Activated naive CD4-positive, alpha-beta T cell treated with anti-CD3 and anti-CD28 coated beads for 36 hours (primary cell): ENCODE measurements at places on chromosomes 5 and 9.
A peak's percentile ranks its signal among the peaks of the same experiment; 100 is the strongest.

GRCh38 chr5:45038366-45038987, 229.7 kb downstream of the MRPS30 start:
- no peak for DNase-seq

DNA sequence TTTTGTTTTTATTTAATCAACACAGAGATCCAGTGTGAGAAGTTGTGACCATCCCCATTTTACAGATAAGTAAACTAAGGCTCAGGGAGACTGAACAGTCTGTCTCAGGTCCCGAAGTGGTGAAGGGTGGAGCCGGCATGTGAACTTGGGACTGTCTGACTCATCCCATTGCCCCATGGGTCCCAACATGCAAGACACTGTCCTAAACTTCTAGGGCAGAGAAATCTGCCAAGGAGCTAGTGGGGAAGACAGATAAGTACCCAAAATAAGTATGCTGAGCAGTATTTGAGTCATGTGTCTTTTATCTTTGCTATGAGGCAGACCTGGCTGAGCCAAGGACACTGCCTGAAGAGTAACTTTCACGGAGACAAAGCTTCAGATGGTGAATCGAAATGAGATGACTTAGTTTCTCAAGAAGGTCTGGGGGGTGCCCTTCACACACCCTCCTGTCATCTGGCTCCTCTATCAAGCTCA, 64.3 kb upstream of the SLC25A51 start:
- DNase-seq: no peak

- DNase-seq: no peak
Measured at GRCh38 chr9:4615251-4615650, 46.8 kb upstream of the PLPP6 start.

- DNase-seq: no peak
Measured at GRCh38 chr9:96607971-96608370, 11.7 kb downstream of the CDC14B start.

DNA sequence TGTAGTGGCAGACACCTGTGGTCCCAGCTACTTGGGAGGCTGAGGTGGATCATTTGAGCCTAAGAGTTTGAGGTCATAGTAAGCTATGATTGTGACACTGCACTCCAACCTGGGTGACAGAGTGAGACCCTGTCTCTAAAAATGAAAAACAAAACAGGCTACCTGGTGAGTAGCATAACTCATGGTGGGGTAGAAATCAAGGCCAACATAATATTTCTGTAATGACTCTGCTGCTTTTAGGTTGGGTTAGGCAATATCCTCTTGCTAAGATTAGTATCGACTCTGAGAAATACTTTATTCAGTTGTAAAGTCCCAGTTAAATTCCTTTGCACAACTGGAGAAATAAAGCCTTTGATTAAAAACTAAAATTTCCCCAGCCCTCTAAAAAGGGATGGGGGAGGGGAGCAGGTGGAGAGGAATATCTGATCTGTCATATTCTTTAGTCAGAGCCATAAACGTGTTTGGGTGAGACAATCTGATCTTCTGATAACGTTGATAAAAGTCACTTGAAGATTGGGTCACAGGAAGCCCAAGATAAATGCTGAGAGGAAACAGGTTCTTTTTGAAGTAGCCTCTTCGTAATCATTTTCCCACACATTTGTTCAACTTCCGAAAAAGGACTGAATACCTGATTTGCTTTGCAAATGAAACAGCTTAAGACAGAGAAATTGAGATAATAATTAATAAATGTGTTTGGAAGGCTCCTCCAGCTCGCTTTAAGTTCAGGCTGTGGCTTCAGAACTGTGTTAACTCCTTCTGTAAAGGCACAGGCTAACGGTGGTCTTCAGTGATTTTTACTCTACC, 14.9 kb downstream of the IL4 start:
- DNase-seq: peak; percentile 69

DNA sequence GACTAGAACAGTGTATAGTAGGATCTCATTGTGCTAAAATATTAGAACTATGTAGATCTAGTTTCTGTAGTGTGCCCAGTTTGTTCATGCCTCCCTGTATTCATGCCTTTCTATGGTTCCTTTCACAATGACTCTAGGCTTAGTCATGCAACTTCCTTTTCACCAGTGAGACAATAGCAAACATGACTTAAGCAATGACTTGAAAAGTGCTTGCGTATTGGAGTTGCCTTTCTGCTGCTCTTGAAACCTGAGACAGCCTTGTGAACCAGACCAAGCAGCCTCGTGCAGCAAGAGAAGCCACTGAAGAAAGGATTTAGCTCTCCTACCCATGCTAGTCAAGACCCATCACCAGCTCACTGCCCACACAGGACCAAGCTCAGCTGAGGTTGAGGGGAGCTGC, 294.5 kb upstream of the TAS2R1 start:
- no peak for DNase-seq

DNA sequence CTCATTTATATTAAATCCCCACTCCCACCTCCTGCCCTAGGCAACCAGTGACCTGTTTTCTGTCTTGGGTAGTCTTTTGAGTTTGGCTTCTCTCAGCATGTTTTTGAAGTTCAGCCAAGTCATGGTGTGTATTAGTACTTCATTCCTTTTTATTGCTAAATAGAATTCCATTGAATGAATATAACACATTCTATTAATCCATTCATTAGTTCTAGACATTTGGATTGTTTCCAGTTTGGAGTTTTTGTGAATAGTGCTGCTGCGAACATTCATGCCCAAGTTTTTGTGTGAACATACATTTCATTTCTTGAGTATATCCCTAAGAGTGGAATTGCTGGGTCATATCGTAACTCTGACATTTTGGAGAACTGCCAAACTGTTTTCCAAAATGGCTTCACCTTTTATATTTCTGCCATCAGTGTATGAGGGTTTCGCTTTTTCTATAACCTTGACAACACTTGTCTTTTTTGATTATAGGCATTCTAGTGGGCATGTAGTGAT, 2.7 kb downstream of the ZNF346 start:
- no peak for DNase-seq

- no peak for DNase-seq
Measured at GRCh38 chr9:127084076-127085039, 38.1 kb downstream of the ANGPTL2 start.

DNA sequence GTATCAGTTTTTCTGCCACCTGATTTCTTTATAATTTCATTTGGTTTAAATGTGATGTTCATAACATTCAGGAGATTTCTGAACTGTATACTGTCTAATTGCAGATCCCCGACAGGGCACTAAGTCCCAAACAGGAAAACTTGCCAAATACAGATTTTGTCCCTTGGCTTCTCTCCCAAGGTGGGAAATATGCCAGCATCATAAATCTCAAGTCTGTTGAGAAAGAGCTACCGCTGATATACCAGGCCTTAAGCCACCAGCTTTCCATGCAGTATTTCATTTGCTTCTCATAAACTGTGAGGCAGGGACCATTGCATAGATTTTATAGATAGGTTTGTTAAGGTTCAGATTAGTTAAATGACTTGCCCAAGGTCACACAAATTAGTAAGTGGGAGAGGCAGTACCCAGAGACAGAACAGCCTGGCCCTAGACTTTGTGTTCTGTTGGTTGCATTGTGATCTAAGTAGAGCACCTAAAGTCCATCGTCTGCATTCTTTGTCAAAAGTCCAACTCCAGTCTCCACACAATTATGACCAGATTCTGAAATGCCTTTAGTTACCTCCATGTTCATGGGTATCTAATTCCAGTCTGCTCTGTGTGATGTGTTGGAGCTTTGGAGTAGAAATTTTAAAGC, 16.2 kb downstream of the GPR21 start:
- no peak for DNase-seq

DNA sequence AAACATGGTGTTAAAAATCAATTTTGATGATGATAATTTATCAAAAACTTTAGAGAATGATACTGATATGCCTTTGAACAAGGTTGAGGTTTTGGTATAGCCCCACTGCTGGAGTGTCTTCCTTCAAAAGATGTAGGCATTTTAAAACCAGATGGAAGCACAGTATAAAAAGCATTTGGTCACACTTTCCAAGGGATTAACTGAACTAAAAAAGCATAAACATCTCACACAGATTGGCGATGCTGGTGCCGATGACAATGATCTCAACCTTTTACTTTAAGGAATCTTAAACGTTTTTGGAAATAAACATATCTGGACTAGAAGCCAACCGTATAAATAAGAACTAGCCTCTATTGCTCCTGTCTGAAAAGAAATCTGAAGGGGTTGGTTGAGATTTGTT, 488.4 kb downstream of the ENC1 start:
- DNase-seq: no peak

- no peak for DNase-seq
Measured at GRCh38 chr5:5456858-5457257, 34.4 kb downstream of the ICE1 start.

DNA sequence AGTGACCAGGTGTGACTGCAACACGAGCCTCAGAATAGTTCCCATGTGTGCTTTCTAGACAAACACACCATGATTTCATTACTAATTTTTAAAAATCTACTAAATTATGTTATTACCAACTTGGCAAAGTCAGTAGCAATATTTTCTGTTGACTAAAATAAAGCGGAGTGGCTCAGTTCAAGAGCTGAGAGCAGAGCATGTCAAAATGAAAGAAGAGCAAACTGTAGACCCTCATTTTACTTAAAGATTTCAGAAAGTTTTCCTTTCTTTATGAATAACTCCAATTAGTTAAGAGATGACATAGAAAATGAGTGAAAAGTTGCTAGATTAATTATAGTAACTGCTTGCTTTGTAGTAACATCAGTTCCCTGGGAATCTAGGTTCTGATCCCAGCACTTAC, 17.9 kb downstream of the OXCT1 start:
- DNase-seq: no peak

DNA sequence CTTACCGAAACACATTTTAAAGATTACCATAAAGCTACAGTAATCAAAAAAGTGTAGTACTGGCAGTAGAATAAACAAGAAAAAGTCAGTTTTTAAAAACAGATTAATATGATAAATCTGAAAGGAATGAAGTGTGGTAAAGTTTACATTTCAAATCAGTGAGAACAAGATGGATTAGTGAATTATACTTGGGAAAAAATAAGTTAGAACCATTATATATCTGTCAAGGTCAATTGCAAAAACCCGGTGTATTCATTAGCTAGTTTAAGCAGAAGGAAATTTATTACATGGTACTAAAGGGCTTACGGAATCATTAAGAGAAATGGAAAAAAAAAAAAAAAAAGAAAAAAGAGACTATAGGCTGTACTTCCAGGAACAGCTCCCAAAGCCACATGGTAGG, 164.3 kb downstream of the MUSK start:
- no peak for DNase-seq

GRCh38 chr9:85522459-85523092, 219.2 kb downstream of the AGTPBP1 start:
- peak; percentile 40 for DNase-seq

- DNase-seq: no peak
Measured at GRCh38 chr5:40394698-40395097, 285.0 kb upstream of the PTGER4 start.

- no peak for DNase-seq
Measured at GRCh38 chr5:107858324-107858723, 187.6 kb upstream of the EFNA5 start.

- DNase-seq: no peak
Measured at GRCh38 chr9:131012396-131012917, 3.5 kb downstream of the LAMC3 start.

DNA sequence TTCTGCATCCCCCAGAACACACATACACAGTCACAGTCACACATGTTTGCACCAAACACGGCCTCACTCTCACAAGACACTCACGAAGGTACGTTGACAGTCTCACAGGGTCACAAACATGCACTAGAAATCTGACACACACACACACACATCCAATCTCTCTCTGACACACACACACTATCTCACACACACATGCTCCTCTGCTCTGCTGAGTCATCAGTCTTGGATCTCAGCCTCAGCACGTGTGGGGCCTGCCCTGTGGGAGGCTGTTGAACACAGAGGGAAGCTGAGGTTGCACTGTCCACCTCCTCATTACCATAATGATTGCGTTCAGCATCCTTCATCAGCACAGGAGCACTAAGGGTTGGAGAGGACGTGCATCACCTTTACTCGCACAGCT, 188.8 kb downstream of the MTRR start:
- no peak for DNase-seq

- no peak for DNase-seq
Measured at GRCh38 chr9:69400470-69400869, 75.5 kb downstream of the ENTREP1 start.

- no peak for DNase-seq
Measured at GRCh38 chr5:59275510-59276324, 617.8 kb downstream of the PDE4D start.

DNA sequence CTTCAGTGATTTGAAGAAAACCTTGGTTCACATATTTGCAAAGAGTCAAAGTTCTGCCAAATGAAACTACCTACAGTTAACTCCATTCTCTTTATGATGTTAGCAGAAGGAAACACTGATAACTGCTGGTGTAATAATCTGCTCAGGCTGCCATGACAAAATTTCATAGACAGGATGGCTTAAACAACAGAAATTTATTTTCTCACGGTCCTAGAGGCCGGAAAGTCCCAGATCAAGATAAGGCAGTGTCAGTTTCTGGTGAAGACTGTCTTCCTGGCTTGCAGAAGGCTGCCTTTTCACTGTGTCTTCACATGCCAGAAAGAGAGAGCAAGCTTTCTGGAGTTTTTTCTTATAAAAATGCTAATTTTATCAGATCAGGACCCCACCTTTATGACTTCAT, 102.4 kb upstream of the PARP8 start:
- peak; percentile 34 for DNase-seq

GRCh38 chr9:113756476-113757192, 119.5 kb upstream of the ZNF618 start:
- DNase-seq: no peak

DNA sequence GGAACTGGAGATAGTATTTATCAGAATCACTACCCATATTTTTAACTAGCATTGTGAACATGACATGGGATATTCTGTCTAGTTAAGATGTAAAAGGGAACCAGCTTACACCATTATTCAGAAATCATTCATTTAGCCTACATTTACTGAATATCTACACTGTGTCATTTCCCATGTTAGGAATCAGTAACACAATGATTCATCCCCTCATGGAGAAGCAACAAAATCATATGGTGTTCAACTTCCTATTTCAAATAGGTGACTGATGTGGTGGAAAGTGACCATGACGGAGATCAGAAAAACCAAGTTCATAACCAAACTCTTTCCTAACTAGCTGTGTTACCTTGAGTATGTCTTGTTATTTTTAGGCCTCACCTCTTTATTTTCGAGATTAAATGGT, 550.0 kb upstream of the TUSC1 start:
- DNase-seq: no peak

DNA sequence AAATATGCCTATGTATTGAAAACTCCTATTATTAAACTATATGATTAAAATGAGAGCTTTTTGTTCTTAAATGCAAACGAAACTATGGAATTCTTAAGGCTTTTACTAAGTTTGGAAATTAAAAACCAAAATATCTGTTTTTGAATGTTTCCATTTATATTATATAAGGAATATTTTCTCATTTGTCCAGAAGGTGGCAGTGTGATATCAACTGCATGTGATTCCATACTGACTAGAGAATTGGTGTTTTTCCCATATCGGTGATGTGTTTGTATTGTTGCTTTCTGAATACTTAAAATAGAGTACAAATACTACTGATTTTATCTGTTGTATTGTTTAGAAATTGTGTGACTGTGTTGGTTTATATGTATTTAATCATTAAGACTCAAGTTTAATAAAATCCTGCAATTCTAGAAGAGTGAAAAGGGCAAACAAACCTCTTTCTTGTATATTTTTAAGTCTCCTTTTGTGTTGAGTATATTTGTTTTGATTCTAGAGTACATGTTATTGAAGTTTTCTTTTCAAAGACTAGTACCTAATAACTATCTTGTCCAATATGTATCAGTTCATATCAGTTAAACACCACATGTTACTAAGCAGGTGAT, 320.8 kb downstream of the CCDC171 start:
- no peak for DNase-seq

GRCh38 chr5:81078930-81079329, 118.8 kb downstream of the RASGRF2 start:
- no peak for DNase-seq
